ENCODE measurements at places on chromosomes 16 and 17.

DNA sequence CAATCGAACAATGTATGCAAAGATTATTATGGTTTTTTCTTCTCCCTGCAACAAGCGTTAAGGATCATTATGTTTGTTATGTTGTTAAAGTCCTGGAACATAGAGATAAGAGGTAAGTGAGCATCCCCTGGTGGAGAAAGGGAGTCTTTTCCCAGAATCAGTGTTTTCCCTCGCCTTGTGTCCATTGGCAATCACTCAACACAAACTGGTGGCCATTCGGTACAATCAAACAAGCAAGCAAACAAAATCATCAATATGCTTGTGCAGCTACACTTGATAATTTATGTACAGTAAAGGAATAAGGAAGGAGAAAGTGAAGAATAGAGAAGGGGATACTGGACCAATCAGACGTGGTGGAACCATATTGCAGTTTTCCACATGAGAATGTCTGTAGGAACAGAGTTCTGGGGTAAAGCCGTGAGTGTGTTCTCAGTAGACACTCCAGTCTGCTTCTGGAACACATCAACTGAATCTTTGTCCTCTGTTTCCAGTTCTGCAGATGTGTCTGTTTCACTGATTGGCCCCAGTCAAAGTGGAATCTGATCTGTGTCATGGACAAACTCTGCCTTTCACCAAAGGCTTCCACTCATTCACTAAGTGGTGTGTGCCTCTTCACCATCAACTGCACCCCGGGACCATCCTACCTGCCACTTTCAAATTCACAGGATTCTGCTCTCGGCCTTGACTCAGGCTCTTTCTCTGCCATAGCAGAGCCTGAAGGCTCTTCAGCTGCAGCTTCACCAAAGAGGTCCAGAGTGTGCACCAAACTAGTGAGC is 169.5 kb downstream of the AHSP start:
- DNase-seq: no peak

- no peak for DNase-seq
These were observed 21.5 kb upstream of the BRCA1 start for GRCh38 chr17:43146649-43147048.

GRCh38 chr16:28923652-28924398 is 1.2 kb downstream of the RABEP2 start:
- no peak for DNase-seq

DNA sequence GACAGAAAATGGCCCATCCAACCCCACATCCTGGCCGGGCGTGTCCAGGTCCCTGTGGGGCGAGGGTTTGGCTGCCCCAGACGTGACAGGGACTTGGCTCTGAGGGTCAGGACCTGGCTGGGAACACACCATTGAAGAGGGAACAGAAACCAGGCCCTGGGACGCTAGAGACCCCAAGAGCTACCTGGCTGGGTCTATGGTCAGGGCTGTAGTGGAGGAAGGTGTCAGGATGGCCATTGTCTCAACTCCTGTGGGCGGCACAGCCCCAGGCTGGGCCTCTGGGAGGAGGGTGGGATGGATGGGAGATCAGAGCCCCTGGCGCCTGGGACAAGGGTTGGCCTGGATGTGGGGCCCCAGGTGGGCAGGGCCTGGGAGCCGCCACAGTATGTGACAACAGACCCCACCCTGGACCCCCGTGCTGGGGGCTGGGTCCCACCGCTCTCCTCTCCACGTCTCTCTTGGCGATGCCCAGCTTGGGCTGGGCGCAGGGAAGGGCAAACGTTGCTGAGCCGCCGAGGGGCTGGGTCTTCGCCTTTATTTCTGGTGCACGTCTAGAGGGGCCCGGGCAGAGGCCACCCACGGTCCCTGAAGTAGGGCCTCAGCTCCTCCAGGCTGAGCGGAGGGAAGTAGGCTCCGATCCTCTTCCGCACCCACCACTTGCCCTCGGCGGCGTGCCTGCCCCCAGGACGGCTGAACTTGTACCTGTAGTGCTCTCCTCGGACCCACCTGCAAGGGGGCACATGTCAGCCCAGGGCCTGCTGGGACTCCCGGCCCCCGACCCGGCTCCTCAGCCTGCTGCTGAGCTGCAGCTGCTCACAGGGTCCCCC is 53.7 kb upstream of the GNG13 start:
- DNase-seq: no peak

DNA sequence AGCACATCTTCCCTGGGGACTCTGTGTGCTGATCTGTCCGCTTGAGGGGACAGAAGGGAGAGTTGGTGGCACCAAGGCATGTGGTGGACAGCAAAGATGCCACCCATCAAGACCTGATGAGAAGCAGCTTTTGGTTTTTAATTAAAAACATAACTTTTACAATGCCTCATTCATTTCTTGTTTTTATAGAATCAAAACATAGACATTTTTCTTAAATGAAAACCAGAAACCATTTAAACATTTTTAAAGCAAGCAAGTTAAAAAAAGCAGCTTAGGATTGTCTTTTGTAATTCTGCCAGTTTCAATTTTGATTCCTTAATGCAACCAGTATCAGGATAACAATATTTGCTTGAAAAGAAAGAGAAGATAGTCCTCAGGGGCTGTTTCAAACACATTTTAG is 123.7 kb upstream of the AXIN2 start:
- no peak for DNase-seq

- DNase-seq: no peak
These were observed 567 bp upstream of the GCSH start for GRCh38 chr16:81096715-81097208.

GRCh38 chr17:10156599-10156947 is 41.8 kb downstream of the GAS7 start:
- DNase-seq: no peak

DNA sequence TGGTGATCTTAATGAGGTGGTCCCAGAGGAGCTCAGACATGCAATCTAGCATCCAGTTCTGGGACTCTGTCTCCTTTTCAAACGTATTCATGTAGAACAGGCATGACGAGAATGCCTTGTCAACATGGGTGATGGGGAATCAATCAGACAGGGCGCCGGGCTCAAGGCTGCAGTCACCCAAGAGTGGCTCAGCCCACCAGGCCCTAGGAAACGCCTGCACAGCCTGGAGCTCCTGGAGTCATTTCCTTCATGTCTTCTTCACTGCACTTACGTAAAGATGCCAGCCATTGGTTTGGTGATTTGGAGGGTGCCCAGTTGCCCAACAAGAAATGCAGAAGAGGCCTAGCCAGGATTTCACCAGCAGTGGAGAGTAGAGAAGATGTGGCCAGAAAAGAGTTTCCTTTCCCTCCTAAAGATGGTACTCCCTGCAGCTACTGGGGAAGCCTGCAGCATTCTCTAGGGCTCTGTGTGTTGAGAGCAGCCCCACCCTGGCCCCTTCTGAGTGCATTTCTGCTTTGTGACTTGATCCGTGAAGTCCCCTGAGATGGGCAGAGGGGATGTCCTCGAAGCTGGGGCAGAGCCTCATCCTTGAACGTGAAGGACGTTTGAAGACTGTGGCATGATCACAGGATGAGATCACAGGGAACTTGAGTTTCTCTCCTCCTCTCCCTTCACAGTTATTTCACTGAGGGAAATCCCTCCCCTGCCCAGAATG is 24.0 kb upstream of the STH start:
- no peak for DNase-seq

- no peak for DNase-seq
These were observed 273.6 kb downstream of the GRIN2A start for GRCh38 chr16:9908613-9909012.

DNA sequence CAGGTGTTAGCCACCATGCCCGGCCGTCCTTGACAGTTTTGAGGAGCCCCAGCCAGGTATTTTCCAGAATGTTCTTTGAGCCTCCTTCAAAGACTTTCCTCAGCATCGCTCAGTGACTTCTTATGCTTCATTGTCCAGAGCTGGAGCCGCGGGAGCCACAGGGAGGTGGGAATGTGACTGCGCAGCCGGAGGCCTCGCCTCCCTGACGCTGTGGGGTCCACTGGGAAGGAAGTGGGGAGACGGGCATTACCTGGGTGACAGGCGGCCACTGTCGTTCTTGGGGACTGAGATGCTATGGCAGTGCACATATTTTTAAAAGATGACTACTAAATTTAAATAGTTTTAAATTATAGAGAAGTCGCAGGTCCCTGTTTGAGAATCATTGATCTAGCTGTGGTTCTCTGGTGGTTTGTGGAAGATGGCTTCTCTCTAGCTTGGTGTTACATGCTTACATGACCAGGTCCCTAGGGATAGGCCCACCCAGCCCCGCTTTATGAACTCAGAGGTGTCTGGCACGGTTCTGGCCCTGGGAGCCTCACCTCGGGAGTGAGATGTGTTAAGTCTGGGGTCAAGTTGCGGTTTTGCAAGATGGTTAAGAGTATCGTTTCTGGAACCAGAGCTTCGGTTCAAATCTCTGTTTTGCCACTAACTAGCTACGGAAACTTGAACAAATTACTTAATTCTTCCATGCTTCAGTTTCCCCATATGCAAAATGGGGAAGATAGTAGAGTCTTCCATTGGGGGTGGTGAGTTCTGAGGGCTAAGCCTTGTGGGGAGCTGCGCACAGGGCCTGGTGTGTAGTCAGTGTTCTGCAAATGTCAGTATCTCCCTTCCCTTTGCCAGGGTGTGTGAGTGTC is 53.0 kb downstream of the ATP2C2 start:
- no peak for DNase-seq

DNA sequence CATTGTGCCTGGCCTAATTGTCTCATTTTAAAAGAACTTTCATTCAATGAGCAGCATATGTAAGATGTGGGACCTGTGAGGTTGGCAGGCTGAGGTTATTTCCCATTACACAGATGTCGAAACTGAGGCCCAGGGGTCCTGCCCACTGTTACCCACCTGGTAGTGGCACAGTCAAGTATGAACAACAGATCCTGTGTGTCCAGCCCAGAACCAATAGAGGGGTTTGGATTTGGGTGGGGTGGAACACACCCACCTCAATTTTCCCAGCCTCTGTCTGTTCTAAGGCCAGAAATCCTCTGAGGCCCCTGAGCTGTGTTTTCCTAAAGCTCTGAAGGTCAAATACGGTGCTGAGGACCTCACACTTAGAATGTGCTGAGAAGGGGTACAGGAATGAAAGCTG is 179.5 kb downstream of the XYLT1 start:
- no peak for DNase-seq

GRCh38 chr16:2460391-2460713 is 443 bp downstream of the TEDC2 start:
- DNase-seq: no peak

- DNase-seq: no peak
These were observed 231.4 kb upstream of the WSCD1 start for GRCh38 chr17:5838661-5839300.

DNA sequence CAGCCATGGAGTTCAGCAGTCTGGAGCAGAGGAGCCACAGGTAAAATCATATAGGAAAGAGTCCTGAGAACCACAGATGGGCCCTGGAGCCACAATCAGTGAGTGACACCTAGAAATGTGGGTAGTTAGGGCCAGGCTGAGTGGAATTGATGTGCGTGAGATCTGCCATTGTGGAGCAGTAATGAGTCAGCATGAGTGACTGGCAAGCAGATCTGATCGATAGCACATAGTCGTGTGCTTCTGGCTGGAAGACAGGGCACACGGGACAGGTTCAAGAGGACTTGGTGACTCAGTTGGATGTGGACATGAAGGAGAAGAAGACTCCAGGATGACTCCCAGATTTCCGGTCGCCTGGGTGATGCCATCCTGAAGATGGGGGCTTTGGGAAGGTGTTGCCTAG is 12.3 kb downstream of the ADORA2B start:
- peak; percentile 31 for DNase-seq

- no peak for DNase-seq
These were observed 19.6 kb downstream of the NME2 start for GRCh38 chr17:51185763-51186332.

DNA sequence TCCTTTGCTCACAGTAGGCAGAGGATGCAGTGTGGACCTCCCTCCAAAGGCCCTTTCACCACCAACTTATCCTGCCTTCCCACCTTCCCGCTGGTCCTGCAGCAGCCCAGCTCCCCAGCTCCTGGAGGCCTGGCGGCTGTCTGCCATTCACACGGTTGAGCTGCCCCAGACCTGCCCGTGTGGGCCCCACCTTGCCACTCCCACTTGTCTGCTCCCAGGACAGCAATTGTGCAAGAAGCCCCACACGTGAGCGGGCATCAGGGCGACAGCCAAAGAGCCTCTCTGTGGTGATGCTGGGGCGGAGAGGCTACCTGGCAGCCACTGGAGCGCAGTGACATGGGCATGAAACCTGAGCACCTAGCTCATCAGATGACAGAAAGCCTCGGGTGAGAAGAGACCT is 248.6 kb upstream of the MAF start:
- no peak for DNase-seq

- peak; percentile 85 for DNase-seq
These were observed 2.3 kb downstream of the PIEZO1 start for GRCh38 chr16:88782454-88783390.

DNA sequence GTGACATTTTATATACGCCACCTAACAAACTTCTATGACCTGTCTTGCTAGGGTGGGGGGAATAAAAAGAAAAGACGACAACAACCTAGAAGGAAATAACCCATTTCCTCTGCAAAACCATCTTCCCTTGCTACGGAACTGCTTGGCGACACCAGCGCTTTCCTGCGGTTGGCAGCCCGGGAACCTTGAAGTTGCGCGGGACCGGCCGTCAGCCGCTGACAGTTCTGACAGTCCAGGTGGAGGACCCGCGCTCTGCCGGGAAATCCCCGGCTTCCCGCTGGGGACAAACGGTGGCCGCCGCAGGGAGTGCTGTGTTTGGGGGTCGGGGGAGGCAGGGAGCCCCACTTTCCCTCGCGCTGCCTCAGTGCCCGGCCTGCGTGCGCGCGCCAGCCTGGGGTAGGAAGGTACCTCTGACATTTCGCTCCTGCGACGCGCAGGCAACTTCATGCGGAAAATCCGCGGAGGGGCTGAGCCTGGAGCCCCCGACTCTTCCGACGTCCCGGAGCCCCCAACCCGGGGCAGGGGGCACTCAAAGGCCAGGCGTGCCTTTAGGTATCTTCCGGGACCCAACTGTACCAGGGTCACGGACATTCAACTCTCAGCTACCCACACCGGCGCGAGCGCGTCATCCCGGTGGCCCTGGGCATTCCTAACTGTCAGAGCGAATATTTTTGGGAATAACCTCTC is 516 bp downstream of the SLC16A6 start:
- peak; percentile 37 for DNase-seq

DNA sequence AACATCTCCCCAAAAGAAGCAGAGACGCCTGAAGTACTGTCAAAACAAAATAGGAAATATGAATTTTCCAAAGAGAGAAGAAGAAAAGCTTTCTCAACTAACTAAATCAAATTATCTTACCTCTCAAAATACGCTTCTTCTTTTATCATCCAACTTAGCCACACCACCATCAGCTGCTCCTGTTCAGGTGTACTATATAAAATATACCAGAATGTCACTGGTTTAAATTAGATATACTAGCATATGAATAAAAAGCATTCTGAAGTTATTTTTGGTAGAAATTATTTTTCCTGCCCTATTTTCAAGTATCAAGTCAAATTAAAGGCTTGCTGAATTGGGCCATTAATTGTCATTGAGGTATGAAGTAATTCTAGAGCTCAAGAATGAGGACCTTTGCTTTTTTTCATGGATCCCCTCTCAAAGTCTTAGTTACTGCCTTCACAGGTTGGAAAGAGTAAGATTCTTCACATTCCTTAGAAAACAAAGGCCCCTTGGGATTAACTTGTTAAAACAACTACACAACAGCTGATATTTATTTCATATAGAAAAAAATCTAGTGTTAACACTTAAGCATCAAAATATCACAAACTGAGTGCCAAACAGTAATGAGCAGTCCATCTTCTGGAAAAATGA is 30.1 kb downstream of the INTS2 start:
- no peak for DNase-seq
